ENCODE measurements at places on chromosomes 1 and 21.

- no peak for DNase-seq
Observed at GRCh38 chr21:43012596-43012995, 38.2 kb downstream of the PKNOX1 start.

DNA sequence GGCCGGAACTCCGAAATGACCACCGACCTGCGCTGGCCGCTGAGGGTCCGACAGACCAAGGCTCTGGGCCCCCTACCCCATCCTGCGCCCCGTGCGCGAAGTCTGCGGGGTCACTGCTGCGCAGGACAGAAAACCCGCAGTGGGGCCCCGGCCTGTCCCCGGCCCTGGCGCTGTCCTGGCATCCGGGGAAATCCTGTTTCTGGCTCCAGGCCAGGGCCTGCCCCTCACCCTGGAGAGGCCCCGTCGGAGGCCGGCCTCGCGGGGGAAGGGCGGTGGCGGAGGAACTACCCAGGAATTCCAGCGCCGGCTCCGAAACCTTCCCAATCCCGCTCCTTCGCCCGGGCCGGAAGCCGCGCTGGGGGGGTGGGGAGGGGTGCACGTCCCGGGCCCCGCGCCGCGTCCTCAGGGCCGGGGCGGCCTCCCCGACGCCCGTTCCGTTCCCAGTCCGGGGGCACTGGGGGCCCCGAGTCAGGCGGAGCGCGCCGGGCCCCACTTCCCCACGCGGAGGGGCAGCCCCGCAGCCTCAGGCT lies 77.0 kb downstream of the MORN1 start:
- no peak for DNase-seq

DNA sequence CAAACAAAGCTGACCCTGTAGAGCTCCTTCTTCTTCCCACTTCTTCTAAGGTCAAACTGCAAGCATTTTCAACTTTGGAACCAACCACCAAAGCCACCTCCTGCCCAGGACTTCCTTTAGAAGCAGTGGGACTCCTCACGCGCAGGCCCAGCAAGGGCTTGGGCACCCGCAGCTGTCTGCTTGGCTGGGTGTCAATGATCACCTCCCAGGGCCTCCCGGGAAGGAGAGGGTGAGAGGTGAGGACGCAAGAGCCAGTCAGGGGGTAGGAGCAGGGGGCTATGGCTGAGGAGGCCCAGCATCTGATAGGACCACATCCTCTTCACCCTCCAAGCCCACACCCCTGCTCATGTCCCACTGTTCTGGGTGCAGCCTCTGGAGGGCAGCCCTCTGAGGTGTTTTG lies 10.2 kb downstream of the KLHL21 start:
- DNase-seq: no peak

GRCh38 chr1:45328680-45329079 lies 2.0 kb downstream of the HPDL start:
- DNase-seq: no peak

DNA sequence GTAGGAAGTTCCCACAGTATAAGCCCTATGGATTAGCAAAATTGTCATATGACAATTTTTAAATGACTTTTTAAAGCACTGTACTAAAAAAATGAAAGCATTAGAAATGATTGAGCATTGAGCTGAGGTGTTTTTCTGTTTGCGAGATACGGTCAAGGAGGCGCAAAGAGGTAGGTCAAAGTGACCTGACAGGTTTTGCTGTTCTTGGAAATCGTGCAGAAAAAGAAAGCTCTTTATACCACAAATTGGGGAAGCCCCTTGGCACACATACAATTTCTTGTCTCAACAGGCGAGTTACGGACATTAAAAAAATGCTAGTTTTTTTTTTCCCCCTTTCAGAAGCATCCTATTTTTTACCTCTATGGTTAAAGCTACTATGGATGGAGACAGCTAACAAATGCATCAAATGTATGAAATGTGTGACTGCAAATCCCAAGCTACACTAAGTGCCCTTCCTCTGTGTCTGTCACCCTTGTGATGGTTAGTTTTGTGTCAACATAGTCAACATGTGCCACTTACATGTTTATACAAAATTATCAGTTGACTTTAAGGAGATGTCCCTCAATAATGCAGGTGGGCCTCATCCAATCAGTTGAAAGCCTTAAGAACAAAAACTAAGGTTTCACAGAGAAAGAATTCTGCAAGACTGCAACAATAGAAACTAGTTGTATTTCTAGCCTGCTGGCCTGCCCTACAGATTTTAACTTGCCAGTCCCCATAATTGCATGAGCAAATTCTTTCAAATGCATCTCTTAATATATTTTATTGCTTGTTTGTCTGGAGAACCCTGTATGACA lies 29.3 kb downstream of the CRYZ start:
- no peak for DNase-seq

- DNase-seq: no peak
Observed at GRCh38 chr1:245232931-245233330, 78.1 kb downstream of the KIF26B start.

- DNase-seq: no peak
Observed at GRCh38 chr1:68010090-68010489, 40.3 kb downstream of the DIRAS3 start.

All from activated T-cell treated with anti-CD3 and anti-CD28 coated beads, Interleukin-2, amount 50 U/mL, for 4 hours (primary cell).